Lower lobe of right lung (tissue), 2 donors: ENCODE measurements at places on chromosomes 5 and 9. TPM values are rescaled to one million over a fixed set of nuclear protein-coding genes. Genes with fewer than 3 reads are reported as not detected.

GRCh38 chr5:116703328-116703727 lies 128.7 kb upstream of the SEMA6A start:
- H3K4me3 ChIP-seq = no peak overlapping the region
- no peaks in the 10 kb centered on the region for H3K27me3 ChIP-seq
- H3K4me1 ChIP-seq = no peaks in the 10 kb centered on the region
- DNase-seq = no peak
- H3K27ac ChIP-seq = no peak overlapping the region

- no peak for DNase-seq
- H3K4me3 ChIP-seq = no peak overlapping the region
- H3K27ac ChIP-seq = no peak overlapping the region
- H3K27me3 ChIP-seq = no peaks in the 10 kb centered on the region
Observed at GRCh38 chr9:71936066-71936465, 24.6 kb downstream of the C9orf85 start.

DNA sequence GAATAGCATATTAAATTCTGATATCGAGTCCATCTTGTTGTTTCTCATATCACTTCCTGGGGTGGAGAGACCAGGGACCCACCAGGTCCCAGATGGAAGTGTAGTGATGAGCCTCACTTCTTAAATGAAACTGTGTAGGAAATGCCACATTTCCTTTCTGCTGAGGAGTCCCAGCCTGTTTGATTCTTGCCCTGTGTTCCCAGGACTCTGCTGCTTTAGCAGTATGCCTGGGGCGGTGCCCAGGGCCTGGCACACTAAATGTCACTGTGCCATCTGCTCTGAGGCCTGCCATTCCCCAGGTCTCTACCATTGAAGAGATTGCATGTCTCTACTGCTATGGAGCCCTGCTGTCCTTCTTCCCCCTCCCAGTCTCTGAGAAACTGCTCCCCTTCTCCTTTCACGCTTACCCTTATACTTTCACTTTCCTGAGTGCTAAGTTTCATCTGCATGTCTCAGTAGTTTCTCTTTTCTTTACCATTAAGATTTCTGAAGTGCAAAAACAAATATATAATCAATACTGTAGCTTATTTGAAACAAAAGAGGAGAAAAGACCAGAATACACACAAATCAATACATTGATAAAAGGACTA lies 260.4 kb downstream of the GABRB2 start:
- no peaks in the 10 kb centered on the region for H3K4me1 ChIP-seq
- DNase-seq = no peak
- no peaks in the 10 kb centered on the region for H3K36me3 ChIP-seq
- no peak overlapping the region for H3K27ac ChIP-seq

- no peak overlapping the region for H3K4me3 ChIP-seq
- no peaks in the 10 kb centered on the region for H3K4me1 ChIP-seq
- H3K27me3 ChIP-seq = no peaks in the 10 kb centered on the region
- H3K36me3 ChIP-seq = peaks cover 4% of the 10 kb centered on the region
- H3K27ac ChIP-seq = no peak overlapping the region
- no peak for DNase-seq
Observed at GRCh38 chr5:42720251-42720650, 36.4 kb upstream of the CCDC152 start.

DNA sequence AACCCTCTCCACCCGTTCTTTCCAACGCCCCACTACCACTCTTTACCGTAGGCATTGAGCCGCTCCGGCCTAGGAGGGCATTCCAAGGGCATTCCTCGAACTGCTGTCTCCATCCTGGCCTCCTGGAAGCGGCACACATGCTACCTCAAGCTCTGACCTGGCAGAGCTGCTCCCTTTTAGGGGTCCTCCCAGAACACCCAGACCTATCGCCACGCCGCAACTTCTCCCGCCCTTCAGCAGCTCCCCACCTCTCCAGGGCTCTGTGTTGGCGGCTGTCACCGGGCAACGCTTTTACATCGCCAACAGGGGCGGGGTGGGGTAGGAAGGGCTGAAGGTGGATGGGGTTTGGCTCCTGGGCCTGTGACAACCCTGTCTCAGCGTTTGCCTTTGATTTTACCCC lies 4.6 kb upstream of the MYORG start:
- no peaks in the 10 kb centered on the region for H3K36me3 ChIP-seq
- peak overlapping the region; percentile 60 for H3K4me3 ChIP-seq
- peak; percentile 53 for DNase-seq
- H3K4me1 ChIP-seq = peaks cover 32% of the 10 kb centered on the region

The OR1J2 gene
- not detected for total RNA-seq

GRCh38 chr9:25703701-25704357 lies 25.6 kb upstream of the TUSC1 start:
- no peaks in the 10 kb centered on the region for H3K4me1 ChIP-seq
- H3K36me3 ChIP-seq = no peaks in the 10 kb centered on the region
- no peak for DNase-seq
- H3K4me3 ChIP-seq = no peak overlapping the region
- H3K27me3 ChIP-seq = no peaks in the 10 kb centered on the region
- H3K27ac ChIP-seq = no peak overlapping the region

GRCh38 chr5:157303667-157304327 lies 37.9 kb downstream of the CYFIP2 start:
- no peaks in the 10 kb centered on the region for H3K4me1 ChIP-seq
- no peak overlapping the region for H3K4me3 ChIP-seq
- H3K36me3 ChIP-seq = peaks cover 28% of the 10 kb centered on the region
- no peak for DNase-seq
- no peaks in the 10 kb centered on the region for H3K27me3 ChIP-seq

- H3K36me3 ChIP-seq = no peaks in the 10 kb centered on the region
- H3K27ac ChIP-seq = no peak overlapping the region
- no peak overlapping the region for H3K4me3 ChIP-seq
- H3K27me3 ChIP-seq = no peaks in the 10 kb centered on the region
Observed at GRCh38 chr9:118670011-118670953, 699.0 kb downstream of the BRINP1 start.

The CCDC152 gene
- 1.3 TPM for total RNA-seq

DNA sequence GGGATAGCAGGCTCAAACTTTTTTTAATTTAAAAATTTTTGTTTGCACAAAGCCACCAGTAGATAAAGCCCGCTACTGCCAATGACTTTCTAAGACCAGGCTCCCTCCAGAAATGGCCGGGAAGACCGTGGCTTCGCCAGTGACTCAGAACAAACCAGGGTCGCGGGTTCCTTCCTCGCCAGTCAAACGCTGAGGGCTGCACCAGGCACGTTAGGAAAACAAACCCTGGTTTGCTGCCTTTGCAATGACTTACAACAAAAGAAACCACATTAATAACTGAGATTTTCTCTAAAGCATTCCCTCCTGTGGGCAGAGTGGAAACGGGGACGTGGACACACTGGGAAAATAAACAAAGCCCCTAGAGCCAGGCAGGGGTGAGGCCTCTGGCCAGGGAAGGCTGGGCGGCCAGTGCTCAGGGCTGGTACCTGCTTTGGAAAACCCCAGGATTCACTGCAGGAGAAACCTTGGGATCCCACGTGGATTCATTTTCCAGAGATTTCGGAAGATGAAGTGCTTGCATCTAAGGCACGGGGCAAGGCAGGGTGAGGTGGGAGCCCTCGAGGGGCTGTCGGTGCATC lies 3.8 kb downstream of the PRRX2 start:
- H3K4me1 ChIP-seq = peaks cover 3% of the 10 kb centered on the region
- H3K4me3 ChIP-seq = no peak overlapping the region
- no peak for DNase-seq
- no peak overlapping the region for H3K27ac ChIP-seq
- H3K36me3 ChIP-seq = no peaks in the 10 kb centered on the region
- H3K27me3 ChIP-seq = peaks cover 36% of the 10 kb centered on the region

The MYOT gene
- total RNA-seq = not detected

GRCh38 chr5:138077064-138077696 lies 6.7 kb upstream of the WNT8A start:
- no peak overlapping the region for H3K4me3 ChIP-seq
- no peaks in the 10 kb centered on the region for H3K4me1 ChIP-seq
- DNase-seq = peak; percentile 58
- H3K27ac ChIP-seq = no peak overlapping the region

DNA sequence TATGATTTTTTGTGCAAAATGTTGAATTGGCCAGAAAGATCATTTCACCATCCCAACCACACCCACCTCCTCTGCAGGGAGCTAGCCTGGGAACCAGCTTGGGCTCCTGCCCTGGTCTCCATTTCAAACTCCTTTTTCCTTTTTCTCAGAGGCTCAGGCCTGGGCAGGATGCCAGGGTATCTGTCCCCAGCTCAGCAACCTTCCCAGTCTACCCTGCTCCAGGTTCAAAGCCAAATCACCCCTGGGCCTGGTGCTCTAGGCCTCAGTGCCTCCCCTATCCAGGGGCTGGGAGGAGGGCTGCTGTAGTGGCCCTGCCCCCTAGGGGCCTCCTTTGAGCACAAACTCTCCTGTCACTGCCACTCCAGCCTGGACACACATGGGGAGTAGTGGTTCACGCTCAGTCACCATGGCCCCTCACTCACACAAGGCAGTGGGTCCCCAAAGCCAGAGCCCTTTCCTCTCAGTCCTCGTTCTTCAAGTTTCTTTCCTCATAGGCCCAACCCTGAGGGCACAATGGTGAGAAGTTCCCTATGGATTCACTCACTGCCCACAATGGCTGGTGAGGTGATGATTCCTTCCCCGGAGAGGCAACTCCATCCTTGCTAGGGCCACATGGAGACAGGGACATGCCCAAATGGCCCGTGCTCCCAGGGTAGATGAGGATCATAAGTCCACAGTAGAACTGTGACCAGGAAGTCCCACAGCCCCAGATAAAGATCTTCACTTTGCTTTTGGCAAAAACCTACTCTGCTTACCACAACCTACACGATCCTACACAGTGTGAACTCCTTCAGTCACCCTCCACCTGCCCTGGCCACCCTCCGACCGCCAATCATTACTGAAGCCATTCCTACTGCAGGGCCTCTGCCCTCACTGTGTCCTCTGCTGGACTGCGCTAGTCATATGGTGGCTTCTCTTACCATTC lies 1.6 kb upstream of the ST6GALNAC4 start:
- no peaks in the 10 kb centered on the region for H3K27me3 ChIP-seq
- H3K27ac ChIP-seq = peak overlapping the region; percentile 73
- H3K4me1 ChIP-seq = peaks cover 69% of the 10 kb centered on the region
